ENCODE measurements at places on chromosomes 3 and 15.

DNA sequence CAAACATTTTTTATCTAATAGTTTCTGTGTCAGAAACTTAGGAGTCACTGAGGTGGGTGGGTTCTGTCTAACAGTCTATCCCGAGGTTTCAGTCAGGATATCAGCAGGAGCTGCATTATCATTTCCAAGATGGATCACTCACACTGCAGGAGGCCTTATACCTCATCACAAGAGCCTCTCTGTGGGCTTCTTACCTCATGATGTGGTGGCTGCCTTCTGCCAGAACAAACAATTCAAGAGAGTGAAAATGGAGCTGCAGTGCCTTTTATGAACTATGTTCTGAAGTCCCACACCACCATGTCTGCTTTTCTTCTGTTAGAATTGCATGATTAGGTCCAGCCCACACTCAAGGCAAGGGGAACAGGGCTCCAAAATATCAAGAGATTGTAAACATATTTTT, 27.9 kb downstream of the RFX7 start:
- DNase-seq: no peak

- no peak for DNase-seq
Measured at GRCh38 chr3:17730318-17730967, 12.0 kb downstream of the TBC1D5 start.

DNA sequence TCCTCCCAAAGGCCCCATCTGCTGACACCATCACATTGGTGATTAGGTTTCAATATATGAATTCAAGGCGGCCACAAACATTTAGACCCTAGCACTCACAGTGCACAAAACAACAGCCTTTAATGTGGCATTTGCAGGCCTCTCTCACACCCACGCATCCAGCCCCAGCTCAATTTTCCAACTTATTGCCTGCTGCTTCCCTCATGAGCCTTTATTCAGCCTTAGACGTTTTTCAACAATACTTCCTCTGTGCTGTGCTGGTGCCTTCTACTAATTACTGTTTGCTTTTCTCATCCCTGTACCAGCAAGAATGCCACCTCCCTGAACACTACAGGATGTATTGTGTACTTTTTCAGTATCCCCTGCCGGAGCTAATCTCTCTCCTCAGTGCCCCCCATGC, 334.6 kb downstream of the GABRB3 start:
- no peak for DNase-seq

DNA sequence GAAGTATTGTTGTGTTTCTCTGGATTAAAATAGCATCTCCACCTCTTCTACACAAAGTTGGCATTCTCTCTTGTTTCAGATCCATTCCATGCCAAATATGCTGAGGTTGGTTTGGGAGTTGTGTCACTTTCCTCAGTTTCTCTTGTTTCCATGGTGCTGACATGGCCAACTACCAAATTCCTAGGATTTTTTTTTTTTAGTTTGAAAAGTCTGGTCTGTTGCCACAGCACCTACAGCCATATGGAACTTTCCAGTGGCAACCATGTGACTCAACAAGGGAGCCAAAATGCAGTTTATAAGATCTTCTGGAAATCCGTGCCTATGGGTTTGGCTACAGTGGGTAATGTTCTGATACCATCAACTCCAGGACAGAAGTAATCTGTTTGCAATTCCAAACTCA, 96.0 kb upstream of the CLSTN2 start:
- no peak for DNase-seq

DNA sequence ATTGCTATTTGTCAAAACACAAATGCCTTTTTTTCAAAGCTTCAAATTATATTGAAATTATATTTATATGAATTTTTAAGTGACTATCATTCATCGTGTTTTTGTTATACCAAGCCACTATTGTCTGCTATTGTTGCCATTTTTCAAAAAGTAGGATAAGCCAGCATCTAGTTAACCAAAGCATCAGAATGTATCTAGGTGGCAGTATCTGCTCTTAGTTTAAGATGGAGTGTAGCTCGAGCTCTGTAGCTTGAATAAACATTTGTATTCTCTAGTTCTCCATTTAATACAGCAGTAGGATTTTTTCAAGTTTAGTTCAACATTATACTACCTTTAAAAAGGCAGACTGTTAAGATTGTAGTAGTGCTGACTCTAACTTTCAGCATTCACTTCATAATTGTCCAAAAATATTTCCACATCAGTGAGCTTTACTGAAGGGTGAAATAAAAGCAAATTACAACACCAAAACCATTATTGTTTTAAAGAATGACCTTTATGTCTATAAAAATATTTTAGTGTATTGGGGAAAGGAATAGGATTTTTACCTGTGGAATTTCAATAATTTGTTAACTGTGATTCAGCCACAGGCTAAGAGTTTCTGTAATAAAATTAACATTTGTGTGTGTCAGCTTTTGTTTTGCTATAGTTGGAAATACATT, 19.6 kb upstream of the C15orf61 start:
- DNase-seq: no peak

DNA sequence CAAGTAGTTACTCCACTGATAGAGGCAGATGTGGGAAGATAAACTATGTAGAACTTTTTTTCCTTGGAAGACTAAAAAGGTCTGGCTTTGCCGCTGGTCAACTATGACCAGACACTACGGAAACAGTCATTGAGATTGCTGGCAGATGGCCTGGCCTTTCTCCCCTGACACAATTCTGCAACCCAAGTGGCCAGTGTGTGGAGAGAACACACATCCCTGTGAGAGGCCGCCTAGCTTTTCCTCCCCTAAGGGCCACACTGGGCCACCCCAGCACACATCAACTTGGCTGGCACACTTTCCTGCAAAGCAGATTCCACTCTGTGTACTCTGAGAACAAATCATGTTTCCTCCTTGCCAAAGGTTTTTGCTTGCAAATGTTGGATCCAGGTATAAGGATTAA, 10.4 kb upstream of the TJP1 start:
- no peak for DNase-seq

GRCh38 chr3:99094606-99095005, 193.1 kb upstream of the DCBLD2 start:
- no peak for DNase-seq

DNA sequence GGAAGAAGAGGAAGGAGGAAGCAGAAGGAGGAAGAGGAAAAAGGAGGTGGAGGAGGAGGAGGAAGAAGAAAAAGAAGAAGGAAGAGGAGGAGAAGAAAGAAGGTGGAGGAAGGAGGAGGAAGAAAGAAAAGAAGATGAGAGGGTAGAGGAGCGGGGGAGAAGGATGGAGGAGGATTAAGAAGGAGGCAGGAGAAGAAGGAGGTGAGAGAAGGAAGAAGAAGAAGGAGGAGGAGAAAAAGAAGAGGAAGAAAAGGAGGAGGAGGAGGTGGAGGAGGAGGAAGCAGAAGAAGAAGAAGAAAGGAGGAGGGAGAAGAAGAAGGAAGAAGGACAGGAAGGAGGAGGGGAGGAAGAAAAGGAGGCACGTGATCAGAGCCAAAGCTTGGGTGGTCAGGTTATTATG, 37.3 kb upstream of the PRTG start:
- DNase-seq: no peak
